ENCODE measurements at places on chromosomes 12 and 14.

GRCh38 chr14:51929166-51929565 is 60.2 kb upstream of the RTRAF start:
- no peak for DNase-seq

DNA sequence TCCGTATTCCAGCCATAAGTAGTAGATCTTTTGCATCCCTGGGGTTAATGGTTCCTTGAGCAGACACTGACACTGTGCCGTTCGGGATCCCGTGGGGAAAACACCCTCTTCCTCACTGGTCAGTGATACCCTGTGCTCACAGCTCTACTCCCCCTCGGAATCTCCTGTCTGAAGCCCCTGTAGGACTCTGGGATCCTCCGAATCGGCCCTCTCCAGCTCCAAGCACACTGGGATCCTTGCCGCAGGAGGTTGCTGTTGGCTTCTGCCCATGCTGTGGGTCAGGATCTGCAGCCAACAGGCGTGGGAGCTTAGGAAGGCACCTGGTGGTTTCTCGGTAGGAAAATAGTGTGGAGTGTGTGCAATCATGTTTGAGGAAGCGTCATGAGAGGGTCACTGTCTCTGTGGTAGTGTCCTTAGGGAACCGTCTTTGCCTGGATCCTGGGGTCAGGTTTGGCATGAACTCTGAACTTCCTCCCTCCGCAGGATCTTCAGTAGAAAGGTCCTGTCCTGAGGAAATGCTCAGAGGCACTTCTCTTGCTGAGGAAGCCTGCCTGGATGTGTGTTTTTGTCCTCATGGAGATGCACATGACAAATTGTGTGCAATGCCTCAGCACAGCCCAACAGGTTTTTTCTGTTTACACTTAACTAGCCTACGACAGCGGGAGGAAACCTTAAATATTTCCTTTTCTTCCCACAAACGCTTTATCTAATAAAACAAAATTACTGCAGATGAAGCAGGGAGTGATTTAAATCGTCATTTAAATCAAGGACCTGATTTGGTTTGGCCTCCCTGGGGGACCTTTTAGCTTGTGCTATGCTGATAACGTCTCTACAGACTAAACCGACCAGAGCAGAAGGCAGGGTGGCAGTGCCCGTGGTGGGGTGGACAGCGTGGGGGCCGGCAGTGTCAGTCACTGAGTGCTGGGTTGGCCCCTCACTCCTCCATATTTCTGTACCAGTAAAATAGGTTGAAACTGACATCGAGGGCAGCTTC is 18.7 kb downstream of the FBXL14 start:
- no peak for DNase-seq

DNA sequence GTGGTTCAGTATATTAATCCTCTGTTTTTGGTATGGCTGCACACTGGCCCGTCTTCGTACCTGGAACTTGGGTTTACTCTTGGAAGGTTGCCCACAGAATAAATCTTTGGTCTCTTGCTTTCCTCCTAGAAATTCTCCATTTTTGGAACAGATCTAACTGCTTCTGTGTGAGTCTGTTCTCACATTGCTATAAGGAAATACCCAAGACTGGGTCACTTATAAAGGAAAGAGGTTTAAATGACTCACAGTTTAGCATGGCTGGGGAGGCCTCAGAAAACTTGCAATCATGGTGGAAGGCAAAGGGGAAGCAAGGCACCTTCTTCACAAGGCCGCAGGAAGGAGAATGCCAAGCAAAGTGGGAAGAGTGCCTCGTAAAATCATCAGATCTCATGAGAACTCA is 407.8 kb upstream of the PDE3A start:
- no peak for DNase-seq

- DNase-seq, result no peak
Observed at GRCh38 chr12:69655616-69656340, 43.3 kb downstream of the BEST3 start.

DNA sequence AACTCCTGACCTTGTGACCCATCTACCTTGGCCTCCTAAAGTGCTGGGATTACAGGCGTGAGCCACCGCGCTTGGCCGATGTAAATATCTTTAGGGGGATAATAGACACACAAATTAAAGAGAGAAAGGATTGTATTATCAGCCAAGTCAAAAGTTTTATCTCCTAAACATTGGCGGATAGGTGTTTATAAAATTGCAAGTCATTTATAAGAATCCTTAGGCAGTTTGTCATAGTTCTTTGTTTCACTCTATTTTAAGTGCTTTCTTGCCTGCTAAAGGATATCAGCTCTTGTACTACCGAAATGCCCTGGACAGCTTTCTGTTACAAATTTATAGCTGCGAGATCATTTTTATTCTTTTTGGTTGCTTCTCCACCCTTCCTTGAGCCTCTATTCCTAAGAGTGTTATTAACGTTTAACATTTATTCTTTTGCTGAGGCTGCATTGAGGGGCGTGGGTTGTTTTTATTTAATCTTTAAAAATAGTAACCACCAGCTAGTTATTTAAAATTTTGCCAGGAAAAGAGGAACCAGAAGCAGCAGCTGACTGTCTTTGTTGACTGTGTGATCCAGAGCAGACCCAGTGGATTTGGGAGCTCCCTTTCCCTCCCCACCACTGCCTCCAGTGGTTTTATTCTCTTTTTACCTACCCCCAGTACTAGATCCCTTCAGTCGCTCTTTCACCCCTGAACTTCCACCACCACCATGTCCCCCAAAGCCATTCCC is 106.4 kb downstream of the DIP2B start:
- no peak for DNase-seq

DNA sequence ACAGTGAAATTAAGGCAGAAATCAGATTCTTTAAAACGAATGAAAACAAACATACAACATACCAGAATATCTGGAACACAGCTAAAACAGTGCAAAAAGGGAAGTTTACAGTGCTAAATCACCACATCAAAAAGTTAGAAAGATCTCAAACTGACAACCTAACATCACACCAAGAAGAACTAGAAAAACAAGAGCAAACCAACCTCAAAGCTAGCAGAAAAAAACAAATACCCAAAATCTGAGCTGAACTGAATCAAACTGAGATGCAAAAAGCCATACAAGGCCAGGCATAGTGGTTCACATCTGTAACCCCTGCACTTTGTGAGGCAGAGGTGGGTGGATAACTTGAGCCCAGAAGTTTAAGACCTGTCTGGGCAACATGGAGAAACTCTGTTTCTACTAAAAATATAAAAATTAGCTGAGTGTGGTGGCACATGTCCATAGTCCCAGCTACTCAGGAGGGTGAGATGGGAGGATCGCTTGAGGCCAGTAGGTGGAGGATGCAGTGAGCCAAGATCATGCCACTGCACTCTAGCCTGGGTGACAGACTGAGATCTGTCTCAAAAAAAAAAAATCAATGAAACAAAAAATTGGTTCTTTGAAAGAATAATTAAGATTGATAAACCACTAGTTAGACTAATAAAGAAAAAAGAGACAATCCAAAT is 33.2 kb upstream of the LDHB start:
- no peak for DNase-seq

- no peak for DNase-seq
Observed at GRCh38 chr12:116545936-116546335, 13.2 kb upstream of the MAP1LC3B2 start.

DNA sequence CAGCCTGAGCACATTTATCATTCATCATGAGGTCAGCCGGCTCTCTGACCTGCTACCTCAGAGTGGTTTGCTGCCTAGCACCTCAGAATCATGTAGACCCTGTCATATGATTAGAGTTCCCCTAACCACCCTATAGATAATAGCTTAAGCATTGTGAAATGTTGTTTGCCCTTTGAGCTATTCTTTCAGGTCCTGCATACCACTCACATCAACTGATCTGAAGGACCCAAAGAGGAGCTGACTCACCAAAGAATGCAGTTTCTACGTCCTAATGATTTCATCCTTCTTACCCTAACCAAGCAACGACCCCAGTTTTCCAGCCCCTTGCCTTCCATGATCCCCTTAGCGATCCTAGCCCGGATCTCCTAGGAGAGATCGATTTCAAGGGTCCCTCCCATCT is 527.9 kb downstream of the SOX5 start:
- DNase-seq, result no peak

DNA sequence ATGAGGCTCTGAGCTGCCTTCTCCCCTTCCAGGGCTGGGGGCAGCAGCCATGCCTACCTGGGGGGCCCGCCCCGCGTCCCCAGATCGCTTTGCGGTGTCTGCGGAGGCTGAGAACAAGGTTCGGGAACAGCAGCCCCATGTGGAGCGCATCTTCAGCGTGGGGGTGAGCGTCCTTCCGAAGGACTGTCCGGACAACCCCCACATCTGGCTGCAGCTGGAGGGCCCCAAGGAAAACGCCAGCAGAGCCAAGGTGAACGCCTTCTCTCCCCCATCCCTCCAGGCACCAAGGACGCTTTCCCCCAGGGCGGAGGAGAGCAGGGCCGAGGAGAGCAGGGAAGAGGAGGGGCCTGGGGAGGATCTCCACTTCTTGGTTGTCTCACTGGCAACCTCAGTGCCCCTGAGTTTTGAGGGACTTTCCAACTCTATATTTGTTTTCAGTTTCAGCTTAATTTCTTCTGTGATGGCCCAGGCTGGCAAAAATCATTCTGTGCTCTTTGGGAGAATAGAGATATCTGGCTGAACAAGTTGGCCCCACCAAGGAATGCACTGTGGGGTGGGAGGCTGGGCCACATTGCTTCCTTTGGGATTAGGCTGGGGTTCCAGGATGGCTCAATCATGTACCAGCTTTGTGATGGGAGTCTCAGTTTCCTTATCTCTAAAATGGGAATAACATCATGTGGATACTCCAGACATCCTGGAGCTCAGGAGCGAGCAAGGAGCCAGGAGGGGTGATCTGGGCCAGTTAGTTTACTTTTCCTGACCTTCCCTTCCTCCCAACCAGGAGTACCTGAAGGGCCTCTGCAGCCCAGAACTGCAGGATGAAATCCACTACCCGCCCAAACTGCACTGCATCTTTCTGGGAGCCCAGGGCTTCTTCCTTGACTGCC is 1.2 kb downstream of the KHNYN start:
- DNase-seq, result no peak

- no peak for DNase-seq
Observed at GRCh38 chr14:63642656-63643382, 1.1 kb upstream of the WDR89 start.

- peak; percentile 67 for DNase-seq
Observed at GRCh38 chr14:26204728-26205479, 392.9 kb downstream of the NOVA1 start.

GRCh38 chr14:64963611-64964010 is 8.5 kb downstream of the RAB15 start:
- no peak for DNase-seq

DNA sequence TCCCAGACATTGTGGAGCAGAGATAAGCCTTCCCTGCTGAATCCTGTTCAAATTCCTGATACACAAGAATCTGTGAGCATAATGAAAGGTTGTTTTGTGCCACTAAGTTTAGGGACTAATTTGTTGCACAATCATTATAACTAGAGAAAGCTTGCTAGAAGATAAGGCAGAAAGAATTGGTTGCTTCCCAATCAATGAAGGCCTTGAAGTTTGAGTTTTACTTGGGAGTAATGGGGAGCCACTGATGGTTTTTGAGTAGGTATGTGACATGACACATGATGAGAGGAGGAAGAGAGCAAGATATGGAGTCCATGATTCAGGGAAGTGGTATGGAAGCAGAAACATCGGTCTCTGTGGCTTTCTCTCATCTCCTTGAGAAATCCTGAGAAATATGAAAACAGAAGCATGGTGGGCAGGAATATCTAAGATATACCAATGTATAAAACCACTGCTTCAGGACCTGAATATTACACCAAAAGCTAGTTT is 13.3 kb upstream of the TCP11L2 start:
- no peak for DNase-seq

DNA sequence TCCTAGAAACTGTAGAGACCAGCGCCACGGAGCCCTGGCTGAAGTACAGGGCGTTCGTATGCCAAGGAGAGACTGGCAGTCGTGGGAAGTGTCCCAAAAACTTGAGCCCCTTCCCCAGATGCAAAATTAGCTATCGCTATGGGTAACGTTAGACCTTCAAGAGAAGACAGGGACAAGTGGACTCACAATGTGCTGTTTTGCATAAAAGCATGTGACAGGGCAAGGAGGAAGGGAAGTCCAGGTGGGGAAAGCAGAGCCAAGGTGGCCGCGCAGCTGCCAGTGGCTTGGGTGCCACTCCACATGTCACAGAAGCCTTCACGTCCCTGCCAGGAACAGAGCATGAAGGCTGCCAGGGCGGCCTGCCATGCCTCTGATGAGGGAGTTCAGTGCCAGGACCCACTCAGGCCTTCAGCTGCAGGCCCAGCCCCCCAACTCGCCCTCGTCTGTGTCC is 61.2 kb upstream of the DYNC1H1 start:
- DNase-seq, result no peak

DNA sequence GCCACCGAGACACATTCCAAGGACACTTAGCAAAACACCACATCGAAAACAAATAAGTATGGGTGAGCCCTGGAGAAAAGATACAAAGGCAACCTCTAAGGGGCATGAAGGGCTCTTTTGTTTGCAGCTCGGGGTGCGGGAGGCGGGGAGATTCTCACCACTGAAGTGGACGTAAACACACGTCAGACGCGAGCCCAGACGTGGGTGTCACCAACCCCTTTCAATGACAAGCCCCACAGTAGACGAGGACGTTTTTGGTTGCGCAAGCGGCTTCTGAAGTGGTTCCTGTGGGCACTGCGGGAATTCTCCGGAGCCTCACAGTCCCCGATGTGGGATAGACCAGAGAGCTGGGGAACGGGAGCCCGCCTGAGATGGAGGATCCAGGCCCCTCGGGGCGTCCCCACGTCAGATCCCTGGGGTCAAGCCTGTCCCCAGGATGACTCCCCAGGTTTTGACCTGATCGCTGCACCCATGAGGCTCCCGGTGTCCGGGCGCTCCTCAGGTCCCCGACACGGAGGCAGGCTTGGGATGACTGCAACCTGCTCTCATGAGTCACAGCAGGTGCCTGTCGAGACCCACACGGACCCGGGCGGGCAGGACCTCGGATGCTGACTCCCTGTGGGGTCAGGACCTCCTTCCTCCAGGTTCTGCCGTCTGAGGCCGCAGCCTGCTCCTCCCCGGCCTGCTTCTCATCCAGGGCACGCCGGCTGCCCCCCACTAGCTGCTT is 20.3 kb upstream of the ADGRD1 start:
- no peak for DNase-seq

DNA sequence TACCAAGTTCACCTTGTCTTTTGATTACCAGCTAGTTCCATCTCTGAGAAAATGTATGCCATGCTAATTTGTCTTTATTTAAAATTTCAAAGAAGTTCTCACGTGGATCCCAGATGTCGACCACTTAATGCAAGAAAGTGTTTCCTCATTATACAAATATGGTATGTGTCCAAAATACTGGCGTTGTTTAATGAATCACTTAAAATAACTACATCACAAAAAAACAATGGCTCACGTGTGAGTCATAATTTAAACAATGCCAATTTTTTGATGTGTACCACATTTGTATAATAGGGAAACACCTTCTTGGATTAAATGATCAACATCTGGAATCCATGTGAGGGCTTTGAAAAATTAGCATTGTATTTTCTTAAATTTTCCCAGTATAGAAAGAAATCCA is 40.8 kb downstream of the DBX2 start:
- DNase-seq, result no peak

GRCh38 chr12:45626965-45627364 is 102.5 kb upstream of the ARID2 start:
- DNase-seq, result no peak

GRCh38 chr14:93648440-93649168 is 139.7 kb downstream of the PRIMA1 start:
- peak; percentile 28 for DNase-seq

- no peak for DNase-seq
Observed at GRCh38 chr12:132941336-132941954, 14.7 kb downstream of the ZNF605 start.

GRCh38 chr12:131753757-131754156 is 42.9 kb downstream of the SFSWAP start:
- DNase-seq, result no peak
